Activated CD4-positive, alpha-beta T cell treated with anti-CD3 and anti-CD28 coated beads, Interleukin-2, amount 10 ng/mL, durations not matched to agents 24 days and 14 days (primary cell): ENCODE measurements at places on chromosomes 1 and 21. TPM values are rescaled to one million over a fixed set of nuclear protein-coding genes. Genes with fewer than 3 reads are reported as not detected.

GRCh38 chr1:228990906-228991569 is 255.8 kb downstream of the RHOU start:
- DNase-seq = no peak

- no peak for DNase-seq
These were observed 8.8 kb downstream of the FMN2 start for GRCh38 chr1:240100371-240100934.

GRCh38 chr1:244653439-244654107 is 647 bp downstream of the DESI2 start:
- DNase-seq = peak; percentile 65

GRCh38 chr1:28871631-28872401 is 42.6 kb upstream of the EPB41 start:
- DNase-seq = no peak

GRCh38 chr1:198040880-198041279 is 115.9 kb upstream of the NEK7 start:
- no peak for DNase-seq

GRCh38 chr1:221760911-221761310 is 19.0 kb upstream of the DUSP10 start:
- DNase-seq = no peak

DNA sequence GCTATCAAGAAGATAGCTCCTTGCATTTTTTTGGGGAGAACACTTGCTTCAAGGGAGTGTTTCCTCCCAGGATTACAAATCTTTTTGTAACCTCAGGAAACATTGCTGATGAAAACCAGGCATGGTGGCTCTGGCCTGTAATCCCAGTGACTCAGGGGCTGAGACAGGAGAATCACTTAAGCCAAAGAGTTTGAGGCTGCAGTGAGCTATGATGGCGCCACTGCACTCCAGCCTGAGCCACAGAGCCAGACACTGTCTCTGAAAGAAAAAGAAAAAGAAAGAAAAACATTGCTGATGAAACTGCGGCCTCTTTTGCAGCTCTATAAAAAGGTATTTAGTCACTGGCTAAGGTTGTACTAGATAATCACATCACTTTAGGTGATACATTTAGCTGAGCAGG is 7.3 kb downstream of the RNU1-2 start:
- no peak for DNase-seq

DNA sequence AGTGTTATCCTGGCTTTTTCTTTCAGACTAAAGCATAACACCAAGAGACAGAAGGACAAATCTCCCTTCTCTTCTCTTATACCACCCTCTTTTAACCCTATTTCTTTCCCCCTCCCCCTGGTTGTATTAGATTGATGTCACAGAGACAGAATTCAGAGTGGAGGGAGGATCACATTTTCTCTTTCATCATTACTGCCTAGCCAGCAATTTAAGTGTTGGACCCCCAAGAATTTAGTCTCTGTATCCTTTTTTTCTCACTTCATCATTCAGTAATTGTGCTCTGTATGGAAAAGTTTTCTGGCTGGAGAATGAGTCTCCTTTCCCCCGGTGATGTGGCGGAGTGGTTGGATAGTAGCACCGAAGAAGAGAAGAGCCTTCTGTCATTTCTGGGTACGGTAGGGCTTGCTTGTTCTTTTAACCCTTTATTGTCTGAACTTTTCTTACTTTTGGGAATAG is 124.8 kb downstream of the CLEC20A start:
- DNase-seq = no peak

DNA sequence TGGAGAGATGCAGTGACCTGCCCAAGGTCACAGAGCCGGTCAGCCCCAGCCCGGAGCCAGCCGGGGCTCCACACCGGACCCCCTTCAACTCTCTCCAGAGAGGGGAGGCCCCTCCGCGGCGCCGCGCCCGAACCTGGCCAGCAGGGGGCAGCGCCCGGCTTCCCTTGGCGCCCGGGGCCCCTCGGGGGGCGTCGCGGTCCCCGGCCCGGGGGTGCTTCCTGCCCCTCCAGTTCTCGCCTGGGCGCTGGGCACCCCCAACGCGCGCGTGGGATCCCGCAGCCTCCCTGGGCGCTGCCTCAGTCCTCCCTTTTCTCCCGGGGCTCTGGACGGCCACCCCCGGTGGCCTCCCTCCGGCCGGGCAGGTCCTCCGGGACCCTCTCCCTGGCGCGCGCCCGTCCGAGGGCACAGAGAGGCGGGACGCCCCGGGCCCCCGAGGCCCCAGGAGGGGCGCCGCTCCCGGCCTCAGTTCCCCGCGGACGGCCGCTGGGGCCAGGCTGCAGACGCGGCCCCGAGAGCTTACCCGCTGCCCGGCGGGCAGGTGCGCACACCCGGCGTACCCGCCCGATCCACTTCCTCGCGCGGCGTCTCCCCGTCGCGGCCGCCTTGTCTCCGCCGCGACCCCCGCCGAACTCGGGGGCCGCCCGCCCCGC is 406 bp downstream of the HTR1D start:
- DNase-seq = peak; percentile 74

DNA sequence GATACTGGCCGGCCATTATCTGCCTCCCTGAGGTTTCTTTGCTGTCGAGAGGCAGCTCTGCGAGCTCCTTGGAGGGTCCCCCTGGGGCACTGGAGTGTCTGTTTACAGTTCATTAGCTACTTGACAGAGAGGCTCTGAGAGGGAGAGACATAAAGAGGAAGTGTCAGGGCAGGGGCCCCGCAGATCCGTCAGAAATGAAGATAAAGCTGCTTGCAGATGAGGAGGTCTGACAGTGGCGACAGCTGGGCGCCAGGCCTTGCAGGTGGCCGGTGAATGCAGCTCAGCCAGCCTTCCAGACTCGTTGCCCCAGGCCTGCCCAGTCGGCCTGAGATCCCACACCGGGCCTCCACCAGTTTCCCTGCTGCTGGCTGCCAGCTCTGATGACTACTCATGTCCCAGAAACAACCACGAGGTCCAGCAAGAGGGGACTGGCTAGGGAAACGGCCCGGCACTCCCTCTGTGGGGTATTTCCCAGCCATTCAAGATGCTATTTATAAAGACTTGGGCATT is 84.7 kb downstream of the DISP3 start:
- no peak for DNase-seq

- no peak for DNase-seq
These were observed 478.1 kb downstream of the TTLL7 start for GRCh38 chr1:83520797-83521196.

DNA sequence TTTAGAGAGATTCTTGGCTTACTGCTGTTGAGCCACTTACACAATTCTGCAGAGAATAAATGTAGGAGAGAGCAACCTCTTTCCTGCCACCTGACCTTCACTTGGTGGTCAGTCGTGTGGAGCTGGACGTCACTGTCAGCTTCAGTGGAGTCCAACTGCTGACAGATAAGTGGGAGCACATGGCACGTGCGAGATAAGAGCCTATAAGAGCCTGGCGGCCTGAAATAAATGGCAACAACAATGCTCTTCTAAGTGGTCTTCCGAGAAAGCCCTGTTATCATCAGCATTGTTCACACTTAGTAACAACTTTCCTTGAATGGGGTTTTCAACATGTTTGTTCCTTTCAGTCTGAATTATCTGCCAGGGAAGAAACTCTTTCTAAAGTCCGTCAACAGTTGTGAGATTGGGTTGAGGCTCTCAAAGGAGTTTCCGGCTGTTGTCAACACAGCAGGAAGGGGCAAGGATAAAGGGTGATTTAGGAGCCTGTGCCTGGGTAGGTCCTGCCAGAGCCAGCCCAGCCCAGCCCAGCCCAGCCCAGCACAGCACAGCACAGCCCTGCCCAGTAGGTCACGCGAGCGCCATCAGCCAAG is 57.2 kb upstream of the RUNX1 start:
- DNase-seq = no peak

DNA sequence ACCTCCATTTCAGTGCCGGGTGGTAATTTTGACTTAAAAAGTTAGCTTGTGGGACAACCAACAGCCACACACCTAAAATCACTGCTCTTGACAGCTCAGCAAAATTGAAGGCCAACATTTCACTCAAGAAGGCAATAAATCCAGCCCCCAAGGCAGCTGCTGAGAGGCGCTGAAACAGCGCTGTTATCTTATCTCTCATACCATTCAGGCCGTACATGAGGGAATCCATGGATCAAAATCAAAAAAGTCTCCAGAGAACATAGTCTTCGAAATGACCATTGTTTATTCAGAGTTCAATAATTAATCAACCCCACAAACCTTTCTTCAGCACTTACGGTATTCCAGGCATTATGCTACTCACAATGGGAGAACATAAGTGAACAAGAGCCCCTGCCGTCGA is 38.5 kb downstream of the ZBTB18 start:
- no peak for DNase-seq

- no peak for DNase-seq
These were observed 111.4 kb downstream of the ZP4 start for GRCh38 chr1:237779356-237779755.

DNA sequence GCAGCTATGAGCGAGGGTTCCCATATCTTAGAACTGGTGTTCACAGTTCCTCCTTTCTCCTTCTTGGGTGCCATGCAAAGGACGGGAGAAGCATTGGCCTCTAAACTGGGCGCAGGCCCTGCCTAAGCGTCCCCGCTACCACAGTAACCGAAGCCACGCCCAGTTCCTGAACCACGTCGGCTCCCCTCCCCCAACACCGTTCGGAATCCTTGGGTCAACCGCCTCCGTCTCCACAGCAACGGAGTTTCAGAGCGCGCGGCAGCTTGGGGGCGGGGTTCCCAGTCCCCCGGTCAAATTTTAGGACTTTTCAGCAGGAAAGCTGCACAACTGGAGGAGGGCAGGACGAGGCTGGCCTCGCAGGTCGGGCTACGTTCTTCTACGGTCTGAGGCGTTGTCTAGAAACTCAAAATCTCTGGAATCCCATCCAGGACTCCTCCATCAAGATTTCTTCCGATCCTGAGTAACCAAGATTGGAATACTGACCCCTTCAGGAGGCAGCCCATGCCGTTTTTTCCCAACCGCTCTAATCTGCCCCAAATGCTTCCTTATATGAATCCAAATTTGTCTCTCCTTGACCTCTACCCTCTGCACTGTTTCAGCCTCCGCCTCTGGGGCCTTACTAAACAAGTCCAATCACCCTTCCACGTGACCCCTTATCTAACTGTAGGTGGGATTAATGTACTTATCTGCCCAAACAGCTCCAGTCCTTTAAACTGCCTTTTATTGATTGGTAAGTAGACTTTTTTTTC is at the start of gene SPAG17:
SPAG17 (minus strand) TSS at position 145 of the 749 bp plus-strand sequence; CDS start at position 74, 71 bp downstream.
- peak; percentile 70 for DNase-seq

GRCh38 chr1:93680076-93680419 is 1.6 kb downstream of the BCAR3 start:
- no peak for DNase-seq

DNA sequence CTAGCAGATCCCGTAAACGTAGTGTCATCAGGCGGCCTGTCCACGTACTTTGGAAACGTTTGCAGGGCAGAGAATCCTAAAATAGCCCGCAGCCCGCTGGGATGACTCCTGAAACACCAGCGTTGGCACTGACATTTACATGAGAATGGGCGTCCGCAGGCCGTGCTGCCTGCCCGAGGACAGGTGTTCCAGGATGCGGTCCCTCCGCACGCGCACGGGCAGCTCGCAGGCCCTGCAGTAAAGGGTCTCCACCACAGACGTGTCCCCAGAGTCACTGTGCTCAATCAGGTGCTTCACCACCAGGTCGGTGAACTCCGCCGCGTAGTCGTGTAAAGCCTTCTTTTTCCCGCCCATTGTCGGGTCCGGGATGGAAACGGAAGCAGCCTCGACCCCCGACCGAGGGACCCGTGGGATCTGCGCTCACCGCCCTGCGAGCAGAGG is 5.8 kb upstream of the CCDC27 start:
- DNase-seq = no peak

DNA sequence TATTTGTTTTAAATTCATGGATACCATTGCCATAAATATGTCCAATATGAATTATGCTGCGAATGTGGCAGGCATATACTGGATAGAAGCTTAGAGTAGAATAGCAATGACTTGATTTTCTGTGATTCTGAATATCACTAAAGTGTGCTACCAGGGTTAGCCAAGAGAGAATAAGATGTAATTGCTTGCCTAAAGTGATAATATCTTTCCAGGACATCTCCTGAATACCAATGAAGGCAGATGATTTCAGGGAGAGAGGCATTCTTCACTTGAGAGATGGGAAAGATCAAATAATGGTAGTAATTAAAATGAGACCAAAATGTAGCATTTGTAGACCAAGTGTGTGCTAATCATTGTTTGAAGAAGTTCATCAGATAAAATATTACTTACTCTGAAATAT is 53.4 kb upstream of the KIAA1614 start:
- DNase-seq = no peak

GRCh38 chr1:208525417-208525816 is 281.2 kb upstream of the PLXNA2 start:
- DNase-seq = no peak

DNA sequence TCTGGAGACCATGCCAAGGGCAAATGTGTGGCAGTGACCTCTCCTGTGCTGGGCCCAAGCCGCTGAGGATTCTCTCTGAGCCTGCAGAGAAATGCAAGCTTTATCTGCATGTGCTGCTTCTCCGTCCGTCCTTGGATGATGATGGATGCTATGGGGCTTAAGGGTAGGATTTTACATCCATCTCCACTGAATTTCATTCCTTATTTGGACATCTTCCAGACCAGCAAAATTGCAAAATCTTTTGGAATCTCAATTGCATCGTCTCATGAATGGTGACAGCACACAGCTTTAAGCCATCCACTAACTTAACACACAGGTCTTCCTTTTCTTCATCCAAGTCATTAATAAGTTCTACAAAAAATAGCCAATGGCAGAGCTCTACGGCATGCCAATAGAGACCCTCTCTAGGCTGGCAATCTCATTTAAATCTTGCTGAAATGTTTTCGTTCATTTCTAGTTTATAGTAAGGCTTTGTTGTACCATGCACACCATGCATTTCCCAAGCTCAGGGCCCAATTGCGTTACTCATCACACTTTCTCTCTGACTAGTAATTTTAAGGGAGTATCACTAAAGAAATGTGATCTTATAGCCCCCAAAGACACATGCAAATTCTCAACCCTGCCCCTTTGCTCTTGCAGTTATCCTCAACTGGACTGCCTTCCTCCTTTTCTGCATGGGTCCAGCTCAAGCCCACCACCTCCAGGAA is 11.1 kb downstream of the BATF3 start:
- no peak for DNase-seq

GRCh38 chr1:21192871-21193270 is 16.2 kb upstream of the EIF4G3 start:
- DNase-seq = no peak

- peak; percentile 79 for DNase-seq
These were observed 15.3 kb upstream of the FHAD1 start for GRCh38 chr1:15231714-15232201.

GRCh38 chr1:110033421-110033820 is 1.0 kb upstream of the STRIP1 start:
- DNase-seq = no peak

Gene OR2T2
- total RNA-seq = not detected in 2 replicates

Gene PTGFRN
- total RNA-seq = 35.4 and 35.6 TPM in 2 replicates

Gene UTS2
- total RNA-seq = not detected in 2 replicates

Gene GPR157
- 2.1 and 4.6 TPM in 2 replicates for total RNA-seq

Gene PIK3C2B
- 22.7 and 23.6 TPM in 2 replicates for total RNA-seq

Gene SERPINC1
- total RNA-seq = not detected in 2 replicates

Gene CYP2J2
- total RNA-seq = 0.49 and 0.78 TPM in 2 replicates

Gene GBP3
- total RNA-seq = 7.1 and 8.1 TPM in 2 replicates
